ENCODE measurements at places on chromosomes 16 and 17.

- DNase-seq: no peak
These were observed 8.8 kb downstream of the ADAP2 start for GRCh38 chr17:30930495-30930894.

- no peak for DNase-seq
These were observed 61.1 kb downstream of the SLC5A11 start for GRCh38 chr16:24906901-24907300.

GRCh38 chr17:14119546-14119945, 50.2 kb downstream of the COX10 start:
- DNase-seq: no peak

DNA sequence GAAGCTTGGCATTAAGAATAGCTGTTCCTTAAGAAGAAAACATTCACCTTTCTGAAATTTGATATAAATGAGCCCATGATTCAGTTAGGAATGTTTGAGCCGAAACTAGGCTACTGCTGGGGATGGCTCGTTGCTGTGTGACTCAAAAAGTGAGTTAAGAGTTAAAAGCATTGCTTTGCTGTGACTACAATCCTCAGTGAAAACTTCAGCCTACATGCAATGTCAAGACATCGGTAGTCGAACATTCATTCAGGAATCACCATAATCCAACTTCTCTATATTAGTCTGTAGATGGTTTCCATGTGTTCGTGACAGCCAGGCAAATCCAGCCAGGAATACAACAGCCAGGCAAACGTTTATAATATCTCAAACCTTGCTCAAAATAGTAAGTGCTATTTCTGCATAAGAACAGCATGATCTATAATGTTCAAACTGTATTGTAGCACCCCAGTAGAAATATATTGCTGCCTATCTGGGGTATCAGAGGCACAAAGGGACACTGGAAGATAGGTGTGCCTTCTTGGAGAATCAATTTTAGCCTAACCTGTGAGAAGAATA, 1225.1 kb downstream of the CDH8 start:
- DNase-seq: no peak

DNA sequence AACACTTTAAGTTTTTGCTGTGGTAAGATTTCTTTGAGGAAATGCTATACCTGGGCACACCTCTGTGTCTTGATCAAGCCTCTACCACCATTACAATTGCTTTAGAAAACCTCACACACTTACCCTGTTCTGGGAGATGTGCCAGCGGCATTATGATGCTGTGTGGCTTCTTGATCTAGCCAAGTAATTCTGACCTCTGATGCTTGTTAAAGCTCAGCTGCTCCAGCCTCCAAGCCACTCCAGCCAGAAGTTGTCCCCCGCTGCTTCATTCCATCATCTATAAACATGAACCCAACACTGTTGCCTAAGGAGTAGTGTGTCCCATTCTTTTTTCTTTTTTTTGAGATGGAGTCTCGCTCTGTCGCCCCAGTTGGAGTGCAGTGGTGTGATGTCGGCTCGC, 60.1 kb downstream of the CYLD start:
- DNase-seq: no peak

GRCh38 chr17:37137906-37138514, 189.3 kb downstream of the AATF start:
- no peak for DNase-seq

DNA sequence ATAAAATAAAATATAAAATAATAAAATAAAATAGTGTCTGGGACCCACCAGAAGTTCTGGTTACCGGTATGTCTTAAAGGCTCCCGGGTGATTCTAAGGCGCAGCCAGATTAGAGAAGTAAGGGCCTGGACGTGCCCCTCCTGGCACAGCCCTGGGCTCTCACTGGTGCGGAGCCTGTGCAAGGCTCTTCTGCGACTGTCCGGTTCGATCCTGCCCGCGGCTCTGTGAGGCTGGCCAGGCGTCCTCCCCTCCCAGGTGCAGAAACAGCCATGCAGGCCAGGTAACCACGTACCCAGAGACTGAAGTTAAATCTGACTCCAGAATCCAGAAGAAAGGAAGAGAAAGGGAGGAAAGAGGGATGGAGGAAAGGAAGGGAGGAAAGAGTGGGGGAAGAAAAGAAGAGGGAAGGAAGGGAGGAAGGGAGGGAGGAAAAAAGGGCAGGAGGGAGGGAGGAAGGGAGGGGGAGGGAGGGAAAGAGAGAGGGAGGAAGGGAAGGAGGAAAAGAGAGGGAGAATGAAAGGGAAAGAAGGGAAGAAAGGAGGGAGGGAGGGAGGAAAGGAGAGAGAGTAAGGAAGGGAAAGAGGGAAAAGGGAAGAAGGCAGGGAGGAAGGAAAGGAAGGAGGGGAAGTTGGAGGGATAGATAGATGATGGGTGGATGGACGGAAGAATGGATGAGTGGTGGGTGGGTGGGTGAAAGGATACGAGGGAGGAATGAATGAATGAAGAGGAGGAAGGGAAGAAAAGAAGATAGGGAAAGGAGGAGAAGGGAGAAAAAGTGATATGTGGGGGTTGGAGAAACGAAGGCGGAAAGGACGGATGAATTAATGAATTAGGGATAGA, 42.3 kb downstream of the C16orf82 start:
- DNase-seq: no peak

- no peak for DNase-seq
These were observed 14.6 kb upstream of the CPPED1 start for GRCh38 chr16:12818326-12818725.

GRCh38 chr16:2970563-2970962, 1.4 kb downstream of the PAQR4 start:
- no peak for DNase-seq

- no peak for DNase-seq
These were observed 4.2 kb downstream of the CES1 start for GRCh38 chr16:55828680-55829079.

GRCh38 chr17:11651089-11651488, 52.8 kb downstream of the DNAH9 start:
- no peak for DNase-seq

GRCh38 chr16:68275611-68276191, 11.4 kb downstream of the SLC7A6 start:
- no peak for DNase-seq

DNA sequence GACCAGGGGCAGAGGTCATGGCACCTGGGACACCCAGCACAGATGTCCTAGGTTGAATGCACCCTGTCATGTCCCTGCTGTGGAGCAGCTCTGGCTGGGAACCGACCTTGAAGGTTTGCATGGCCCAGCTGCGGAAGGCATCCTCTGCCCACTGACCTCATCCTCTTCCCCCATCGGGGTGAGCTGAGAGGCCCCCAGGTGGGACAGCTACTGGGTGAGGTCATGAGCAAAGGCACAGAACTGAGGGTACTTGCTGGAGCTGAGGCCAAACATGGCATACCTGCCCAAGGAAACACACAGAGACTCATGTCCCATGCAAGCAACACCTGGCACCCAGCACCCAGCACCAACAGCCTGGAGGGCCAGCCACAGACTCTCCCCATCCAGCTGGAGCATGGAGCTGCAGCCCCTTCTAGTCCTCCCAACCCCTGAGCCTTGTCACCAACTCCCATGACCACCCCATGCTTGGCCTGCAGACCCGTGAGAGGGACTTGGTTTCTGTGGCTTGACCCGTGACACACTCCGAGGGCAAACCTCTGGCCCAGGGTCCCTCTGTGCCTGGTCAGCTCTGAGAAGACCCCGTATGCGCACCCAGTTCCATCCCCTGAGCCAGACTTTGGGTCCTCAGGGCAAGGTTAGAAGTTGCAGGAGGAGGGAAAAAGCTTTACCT, 33.1 kb downstream of the LGALS9 start:
- no peak for DNase-seq

DNA sequence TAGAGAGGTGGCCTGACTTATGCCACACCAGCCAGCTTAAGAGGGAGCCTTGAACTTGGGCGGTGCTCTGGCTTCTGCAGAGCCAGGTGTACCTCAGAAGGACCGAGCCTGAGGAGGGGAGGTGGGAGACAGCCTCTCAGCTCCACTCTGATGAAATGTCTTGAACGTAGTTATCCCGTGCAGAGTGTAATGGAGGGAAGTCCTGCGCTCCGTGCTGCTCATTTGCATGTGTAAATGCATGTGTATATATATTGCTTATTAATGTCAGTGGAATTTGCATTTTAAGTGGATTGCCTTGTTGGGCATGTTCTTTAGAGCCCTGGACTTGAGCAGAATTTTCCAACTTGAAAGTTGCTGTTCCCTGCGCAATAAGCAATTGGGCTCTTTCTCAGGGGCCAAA, 264.9 kb upstream of the SDK2 start:
- no peak for DNase-seq

DNA sequence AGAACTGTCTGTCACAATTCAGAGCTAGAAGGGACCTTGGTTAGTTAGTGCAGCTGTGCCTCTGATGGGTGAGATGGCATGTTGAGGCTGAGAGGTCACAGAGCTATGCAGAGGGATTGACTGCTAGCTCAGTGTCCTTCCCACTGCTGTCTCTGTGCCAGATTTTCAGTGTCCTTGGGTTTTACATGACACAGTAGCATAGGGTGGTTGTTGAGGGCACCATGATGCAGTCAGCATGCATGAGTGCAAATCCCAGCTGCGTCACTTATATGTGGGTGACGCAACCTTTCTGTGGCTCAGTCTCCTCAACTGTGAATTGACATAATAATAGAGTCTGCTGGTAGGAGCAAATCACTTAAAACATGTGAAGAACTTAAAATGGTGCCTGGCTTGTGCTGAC, 2.7 kb downstream of the MT1A start:
- DNase-seq: no peak

- DNase-seq: peak; percentile 22
These were observed 878 bp downstream of the TAOK1 start for GRCh38 chr17:29390851-29391631.

- DNase-seq: no peak
These were observed 322.4 kb downstream of the GRIN2A start for GRCh38 chr16:9859701-9860327.

- DNase-seq: no peak
These were observed 14.4 kb downstream of the ERBB2 start for GRCh38 chr17:39714234-39714633.

DNA sequence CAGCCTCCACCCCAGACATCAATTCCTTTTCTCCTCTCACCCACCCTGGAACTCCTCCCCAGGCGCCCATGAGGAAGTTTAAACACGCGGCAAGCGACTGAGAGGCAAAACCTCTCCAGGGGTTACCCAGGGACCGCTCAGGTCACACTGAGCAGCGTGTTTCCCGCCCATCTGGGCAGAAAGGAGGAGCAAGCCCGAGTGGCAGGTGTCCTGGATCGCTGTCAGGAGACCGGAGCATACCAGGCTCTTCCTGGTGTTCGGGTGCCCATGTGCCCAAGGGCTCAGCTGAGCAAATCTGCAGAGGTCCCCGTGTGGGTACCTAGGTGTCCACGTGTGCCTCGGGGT, 491 bp downstream of the SLC25A19 start:
- DNase-seq: peak; percentile 66

DNA sequence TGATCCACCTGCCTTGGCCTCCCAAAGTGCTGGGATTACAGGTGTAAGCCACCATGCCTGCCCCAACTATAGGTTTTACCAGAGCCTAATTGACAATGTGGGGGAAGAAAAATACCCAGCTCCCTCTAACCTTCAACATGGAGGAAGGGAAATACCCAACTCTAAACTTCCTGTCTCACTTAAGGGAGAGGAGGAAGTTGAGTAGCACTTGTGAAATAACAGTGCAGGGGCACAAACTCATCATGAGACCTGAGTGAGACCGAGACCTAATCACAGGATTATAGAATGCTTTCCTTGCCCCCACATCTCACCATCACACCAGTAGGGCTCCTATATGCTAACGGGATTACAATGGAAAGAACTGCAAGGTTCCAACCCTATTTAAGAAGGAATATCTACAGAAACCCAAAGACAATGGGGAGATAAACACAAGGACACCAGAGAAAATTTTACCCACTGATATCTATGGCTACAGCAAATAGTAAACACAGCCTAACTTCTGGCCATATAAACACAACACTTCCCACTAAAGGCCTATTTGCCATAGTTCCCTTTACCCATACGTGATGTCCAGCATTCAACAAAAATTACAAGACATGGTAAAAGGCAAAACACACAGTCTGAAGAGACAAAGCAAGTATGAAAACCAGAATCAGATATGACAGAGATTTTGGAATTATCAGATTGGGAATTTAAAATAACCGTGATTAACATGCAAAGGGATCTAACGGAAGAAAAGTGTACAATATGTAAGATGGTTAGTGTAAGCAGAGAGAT, 26.9 kb downstream of the OR3A1 start:
- no peak for DNase-seq

DNA sequence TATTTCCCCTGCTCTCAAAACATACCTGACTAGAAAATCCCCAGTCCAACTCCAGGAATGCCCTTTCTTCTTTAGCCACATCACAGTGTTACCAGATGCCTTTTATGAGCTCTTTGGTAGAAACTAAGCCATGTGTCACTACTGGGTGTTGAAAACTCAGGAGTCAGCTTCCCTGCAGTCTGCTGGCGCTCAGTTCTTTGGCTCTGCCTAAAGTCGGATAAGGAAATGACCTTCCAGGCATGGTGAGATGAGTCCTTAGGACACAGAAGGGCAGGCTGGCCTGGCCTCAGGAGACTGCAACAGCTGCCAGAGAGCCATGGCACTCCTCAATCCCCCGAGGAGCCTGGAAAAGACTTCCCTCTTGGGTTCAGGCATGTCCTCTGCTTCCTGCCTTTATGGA, 89.1 kb downstream of the CDH13 start:
- no peak for DNase-seq

- DNase-seq: peak; percentile 53
These were observed 4.1 kb downstream of the PRCD start for GRCh38 chr17:76543826-76544545.

DNA sequence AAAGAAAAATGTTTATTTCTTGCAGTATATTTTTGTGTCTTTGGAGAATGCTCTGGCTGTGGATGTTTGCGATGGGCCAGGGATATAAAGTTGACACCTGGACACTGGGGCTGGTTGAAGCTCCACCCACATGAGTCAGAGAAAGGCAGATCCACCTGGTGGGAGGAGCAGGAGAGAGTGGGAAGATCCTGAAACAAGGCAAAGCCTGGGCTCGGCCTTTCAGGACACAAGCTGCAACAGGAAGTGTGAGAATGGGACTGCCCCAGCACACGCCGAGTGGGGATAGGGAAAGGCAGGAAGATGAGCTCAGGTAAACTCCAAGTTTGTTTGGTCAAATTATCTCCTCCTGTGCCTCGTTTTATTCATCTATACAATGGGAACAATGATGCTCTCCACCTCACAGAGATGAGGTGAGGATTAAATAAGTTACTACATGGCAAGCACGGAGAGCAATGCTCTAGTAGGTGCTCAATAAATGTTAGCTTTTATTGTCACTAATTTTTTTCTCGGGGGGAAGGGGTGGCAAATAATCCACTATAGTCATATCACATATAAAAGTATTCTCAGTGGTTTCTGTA, 21.4 kb upstream of the PITPNM3 start:
- DNase-seq: no peak

DNA sequence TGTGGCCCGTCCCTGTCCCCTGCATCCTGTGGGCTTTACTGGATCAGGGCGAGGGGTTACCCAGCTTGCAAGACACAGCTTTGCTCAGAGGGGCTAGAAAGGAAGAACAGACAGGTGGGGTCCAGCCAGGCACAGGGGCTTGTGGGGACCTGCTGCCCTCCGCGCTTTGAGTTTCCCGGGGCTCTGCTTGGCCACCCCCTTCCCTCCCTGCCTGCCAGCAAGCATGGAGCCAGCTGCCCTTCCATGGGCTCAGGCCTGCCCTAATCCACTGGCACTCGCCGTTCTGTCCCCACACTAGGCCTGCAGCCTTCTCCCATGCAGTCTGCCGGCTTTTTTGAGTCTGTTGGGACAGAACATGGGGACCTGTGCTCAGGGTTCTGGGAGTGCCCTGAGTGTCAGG, 3.4 kb downstream of the SNN start:
- DNase-seq: no peak

GRCh38 chr16:4534151-4534790, 4.3 kb downstream of the CDIP1 start:
- no peak for DNase-seq
